Keratinocyte (primary cell): ENCODE measurements at places on chromosomes 4 and X. TPM values are rescaled to one million over a fixed set of nuclear protein-coding genes. Genes with fewer than 3 reads are reported as not detected.

DNA sequence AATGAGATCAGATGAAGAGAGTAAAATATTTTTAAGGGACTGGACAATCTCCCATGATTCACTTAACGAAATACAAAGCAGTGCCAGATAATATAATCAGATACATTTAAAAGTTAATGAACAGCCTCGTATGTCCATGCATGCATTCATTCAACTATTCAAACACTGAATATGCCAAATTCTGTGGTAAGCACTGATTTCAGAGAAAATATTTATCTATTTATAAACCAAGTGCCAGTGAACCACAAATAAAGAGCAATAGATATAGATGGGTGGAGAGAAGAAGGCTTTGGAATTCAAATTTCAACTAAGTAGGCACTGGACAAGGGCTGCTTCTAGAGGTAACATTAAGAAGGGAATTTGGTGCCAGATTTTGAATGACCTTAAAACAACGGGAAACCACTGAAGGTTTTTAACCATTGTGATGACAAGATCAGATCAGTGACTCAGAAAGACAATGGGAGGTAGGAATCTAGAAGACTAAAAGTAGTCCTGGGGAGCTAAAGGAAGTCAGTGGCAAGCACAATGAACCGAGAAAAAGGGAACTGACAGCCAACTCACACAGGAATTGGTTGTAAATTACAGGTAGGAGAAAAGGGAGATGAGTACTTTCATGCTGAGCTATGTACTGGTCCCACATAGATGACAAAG is 14.2 kb downstream of the ELOVL6 start:
- no peak for DNase-seq

DNA sequence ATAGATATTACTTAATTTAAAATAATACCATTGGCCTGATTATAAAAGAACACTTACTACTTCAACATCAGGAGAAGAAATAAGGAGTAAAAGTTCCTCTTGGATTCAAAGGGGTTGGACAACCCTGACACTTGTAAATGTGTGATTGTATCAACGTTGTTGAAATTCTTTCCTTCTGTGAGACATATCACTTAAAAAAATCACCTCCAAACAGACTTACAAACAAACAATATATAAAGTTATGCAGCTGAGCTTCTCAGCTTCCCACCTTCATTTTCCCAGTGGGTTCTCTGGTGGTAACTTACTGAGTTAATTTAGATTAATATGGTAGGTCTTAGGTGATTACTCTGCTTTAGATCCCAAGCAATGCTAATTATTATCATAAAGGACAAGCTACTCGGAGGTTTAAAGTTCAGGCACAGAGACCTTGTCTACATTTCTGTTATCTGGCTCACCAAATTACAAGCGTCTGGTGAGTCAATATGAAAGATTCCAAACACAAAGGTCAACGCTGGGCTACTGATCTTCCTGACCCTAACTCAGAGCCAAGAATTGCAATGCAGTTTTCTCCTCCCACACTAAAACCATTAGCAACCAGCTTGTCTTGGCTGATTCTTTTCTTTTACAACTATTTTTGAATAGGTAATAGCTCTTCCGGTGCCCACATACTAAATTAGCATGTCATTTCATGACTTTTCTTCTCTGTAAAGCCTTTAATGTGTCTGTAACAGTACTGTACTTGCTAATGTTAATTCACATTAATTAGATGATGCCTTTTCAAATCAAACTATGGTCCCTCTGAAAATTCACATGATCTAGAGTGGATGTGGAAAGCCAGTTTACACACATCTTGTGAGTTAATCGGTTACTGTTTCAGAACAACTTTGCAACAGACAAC is 157.6 kb downstream of the RASL11B start:
- DNase-seq: no peak

DNA sequence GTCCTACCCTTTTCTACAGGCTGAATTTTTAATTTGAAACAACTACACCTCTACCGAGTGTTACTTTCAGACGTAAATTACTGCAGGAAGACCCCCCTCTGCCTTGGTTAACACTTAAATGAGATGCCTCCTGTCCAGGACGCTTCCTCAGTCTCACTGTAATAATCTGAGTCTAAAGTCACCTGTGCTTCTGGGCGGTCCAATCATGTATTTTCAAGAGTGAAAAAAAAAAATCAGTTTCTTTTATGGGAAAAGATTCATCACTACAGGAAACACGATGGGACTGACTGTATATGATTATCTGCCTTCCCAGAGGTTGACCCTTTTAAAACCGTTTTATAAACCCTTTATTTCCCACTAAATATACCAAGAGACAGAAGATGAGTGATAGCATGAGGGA is 776 bp downstream of the RBM47 start:
- DNase-seq: no peak

- DNase-seq: no peak
Observed at GRCh38 chrX:143664302-143664701, 28.4 kb upstream of the SLITRK4 start.

Gene RHOXF2B
- 0.03 TPM in 1 of 3 replicates, not detected in the others for polyA plus RNA-seq

Gene EFNB1
- 90.3 to 137 TPM (median 120 TPM) in 3 replicates for polyA plus RNA-seq
